Endothelial cell (in vitro differentiated cells): ENCODE measurements at places on chromosomes 5 and 9.

DNA sequence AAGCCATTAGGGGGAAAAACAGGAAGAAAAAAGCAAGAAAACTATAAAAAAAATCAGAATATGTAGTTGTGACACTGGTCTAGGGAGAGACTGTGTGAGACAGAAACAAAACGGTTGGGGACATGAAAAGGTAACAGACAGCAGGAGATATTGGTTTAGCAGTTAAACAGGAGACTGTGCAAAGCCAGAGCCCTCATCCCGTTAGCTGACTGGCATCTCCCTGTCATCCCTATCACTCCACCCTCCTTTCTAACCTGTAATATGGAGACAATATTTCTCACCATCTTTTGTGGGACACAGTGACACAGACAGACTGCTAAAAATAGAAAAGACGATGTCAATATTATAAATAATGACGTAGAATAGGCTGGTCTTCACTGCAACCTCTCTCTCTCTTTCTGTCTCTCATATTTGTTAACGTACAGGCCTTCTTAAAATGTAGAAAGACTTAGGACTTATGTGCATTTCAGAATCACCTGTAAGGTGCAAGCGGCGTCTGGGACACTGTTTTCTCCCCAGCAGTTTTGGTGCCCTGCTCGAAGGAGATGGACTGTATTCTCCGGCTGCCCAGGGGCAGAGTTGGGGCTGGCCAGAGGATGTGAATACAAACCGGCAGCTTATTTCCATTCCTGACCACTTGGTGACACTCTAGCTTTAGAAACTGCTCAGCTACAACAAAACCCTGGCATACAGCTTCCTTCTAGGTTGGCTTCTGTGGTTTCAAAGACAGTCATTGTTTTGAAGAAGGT is 190.6 kb downstream of the MAT2B start:
- H3K4me3 ChIP-seq = no peak overlapping the region
- DNase-seq = peak; percentile 56
- H3K27me3 ChIP-seq = peaks cover 1% of the 10 kb centered on the region
- H3K27ac ChIP-seq = no peak overlapping the region

GRCh38 chr9:112168197-112168596 is 6.9 kb downstream of the SUSD1 start:
- no peak for DNase-seq
- H3K4me1 ChIP-seq = peaks cover 7% of the 10 kb centered on the region
- peaks cover 5% of the 10 kb centered on the region for H3K36me3 ChIP-seq
- H3K27me3 ChIP-seq = peaks cover 5% of the 10 kb centered on the region
- no peak overlapping the region for H3K4me3 ChIP-seq

DNA sequence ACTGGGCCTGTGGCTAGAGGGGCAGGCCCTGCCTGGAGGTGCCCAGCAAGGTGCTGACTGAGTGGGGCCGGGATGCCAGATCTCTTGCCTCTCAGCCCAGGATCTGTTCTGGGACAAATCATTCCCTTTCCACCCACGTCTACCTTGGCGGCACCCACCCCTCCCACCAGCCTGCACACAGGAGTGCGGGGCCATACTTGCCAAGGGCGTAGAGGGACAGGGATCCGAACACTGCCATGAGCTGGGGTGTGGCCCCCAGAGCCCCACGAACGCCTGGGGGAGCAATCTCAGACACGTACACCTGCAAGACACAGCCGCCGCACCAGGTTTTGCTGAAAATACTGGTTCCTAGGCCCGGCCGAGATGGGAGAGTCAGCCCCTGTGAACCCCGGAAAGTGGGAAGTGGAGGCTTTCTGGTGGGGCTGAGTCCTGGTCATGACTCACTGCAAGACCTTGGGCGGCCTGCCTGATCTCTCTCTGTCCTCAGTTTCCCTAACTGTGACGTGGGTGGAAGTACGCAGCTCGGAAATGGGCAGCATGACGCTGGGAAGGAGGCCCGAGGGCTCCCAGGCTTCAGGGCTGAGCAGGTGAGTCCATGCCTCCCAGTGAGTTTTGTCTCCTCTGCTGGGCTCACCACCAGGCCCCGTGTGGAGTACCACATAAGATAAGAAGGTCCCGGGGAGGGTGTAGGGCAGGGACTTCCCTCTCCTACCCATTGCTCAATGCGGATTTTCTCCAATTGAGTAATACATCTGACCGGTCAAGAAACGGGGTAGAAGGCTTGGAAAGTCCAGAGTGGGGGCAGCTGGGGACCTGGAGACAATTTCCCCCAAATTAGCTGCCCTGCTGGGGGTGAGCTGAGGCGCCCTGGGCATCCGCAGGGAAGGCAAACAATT is 2.6 kb downstream of the SLC2A6 start:
- DNase-seq = no peak
- no peak overlapping the region for H3K4me3 ChIP-seq
- H3K27me3 ChIP-seq = peaks cover 4% of the 10 kb centered on the region
- peaks cover 3% of the 10 kb centered on the region for H3K36me3 ChIP-seq
- no peak overlapping the region for H3K27ac ChIP-seq

GRCh38 chr5:45110399-45110798 is 301.7 kb downstream of the MRPS30 start:
- no peaks in the 10 kb centered on the region for H3K36me3 ChIP-seq
- no peak overlapping the region for H3K27ac ChIP-seq
- H3K27me3 ChIP-seq = peaks cover 2% of the 10 kb centered on the region
- DNase-seq = no peak
- H3K4me3 ChIP-seq = no peak overlapping the region

DNA sequence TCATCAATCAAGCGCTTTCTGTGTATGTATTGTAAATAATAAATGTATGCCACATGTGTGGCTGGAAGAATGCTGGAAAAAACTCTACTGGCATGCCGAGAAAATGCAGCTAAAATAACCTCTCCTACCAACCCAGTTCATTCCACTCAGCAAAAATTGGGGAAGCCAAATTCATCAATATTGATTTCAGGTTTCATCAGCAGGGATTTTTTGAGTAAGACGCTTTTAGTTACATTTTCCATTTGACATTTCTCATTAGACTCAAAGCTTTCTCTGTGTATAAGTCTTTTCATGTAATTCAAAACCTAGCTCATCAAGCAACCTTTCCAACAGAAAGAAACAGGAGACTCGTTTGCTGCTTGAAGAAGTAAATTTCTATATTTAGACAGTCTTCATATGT is 338.1 kb downstream of the DMRT2 start:
- no peaks in the 10 kb centered on the region for H3K4me1 ChIP-seq
- no peak overlapping the region for H3K4me3 ChIP-seq
- DNase-seq = no peak

- no peak overlapping the region for H3K4me3 ChIP-seq
- H3K4me1 ChIP-seq = peaks cover 26% of the 10 kb centered on the region
- no peaks in the 10 kb centered on the region for H3K27me3 ChIP-seq
- no peak overlapping the region for H3K27ac ChIP-seq
Observed at GRCh38 chr9:116870566-116870965, 183.5 kb downstream of the TRIM32 start.

DNA sequence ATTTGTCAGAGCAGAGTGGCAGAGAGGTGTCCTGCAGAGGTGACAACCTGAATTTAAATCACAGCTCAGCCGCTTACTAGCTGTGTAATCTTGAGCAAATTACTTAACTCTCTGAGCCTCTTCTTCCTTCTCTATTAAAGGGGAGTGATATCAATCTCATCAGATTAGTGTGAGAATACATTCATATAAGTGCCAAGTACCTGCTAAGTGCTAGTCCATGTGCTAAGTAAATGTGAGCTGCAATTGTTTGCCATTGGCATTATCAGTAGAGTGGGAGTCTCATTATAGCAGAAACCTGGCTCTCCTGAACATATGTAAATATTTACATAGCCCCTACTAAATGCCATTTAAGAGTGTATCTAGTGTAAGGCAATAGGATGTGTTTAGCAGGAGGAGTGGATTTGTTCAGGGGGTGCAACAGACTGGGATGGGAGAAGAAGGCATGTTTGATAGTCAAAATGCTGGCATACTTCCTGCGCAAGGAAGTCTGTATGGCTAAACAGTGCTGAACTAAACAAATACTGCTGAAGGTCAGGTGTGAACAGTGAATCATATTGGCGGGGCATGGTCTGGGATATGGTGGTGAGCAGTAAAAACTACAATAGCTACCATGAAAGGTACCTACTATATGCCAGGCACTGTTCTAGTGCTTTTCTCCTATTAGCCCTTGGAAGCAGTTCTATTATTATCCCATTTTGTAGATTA is 74.5 kb downstream of the F2RL2 start:
- H3K4me3 ChIP-seq = no peak overlapping the region
- no peak for DNase-seq
- H3K27me3 ChIP-seq = no peaks in the 10 kb centered on the region
- H3K4me1 ChIP-seq = peaks cover 18% of the 10 kb centered on the region

- no peak for DNase-seq
- H3K4me1 ChIP-seq = no peaks in the 10 kb centered on the region
- H3K27ac ChIP-seq = no peak overlapping the region
- no peaks in the 10 kb centered on the region for H3K36me3 ChIP-seq
Observed at GRCh38 chr5:67267512-67268216, 71.1 kb upstream of the CD180 start.

- peaks cover 7% of the 10 kb centered on the region for H3K27me3 ChIP-seq
- no peak for DNase-seq
- no peak overlapping the region for H3K4me3 ChIP-seq
Observed at GRCh38 chr9:506281-506680, 291.6 kb downstream of the DOCK8 start.

DNA sequence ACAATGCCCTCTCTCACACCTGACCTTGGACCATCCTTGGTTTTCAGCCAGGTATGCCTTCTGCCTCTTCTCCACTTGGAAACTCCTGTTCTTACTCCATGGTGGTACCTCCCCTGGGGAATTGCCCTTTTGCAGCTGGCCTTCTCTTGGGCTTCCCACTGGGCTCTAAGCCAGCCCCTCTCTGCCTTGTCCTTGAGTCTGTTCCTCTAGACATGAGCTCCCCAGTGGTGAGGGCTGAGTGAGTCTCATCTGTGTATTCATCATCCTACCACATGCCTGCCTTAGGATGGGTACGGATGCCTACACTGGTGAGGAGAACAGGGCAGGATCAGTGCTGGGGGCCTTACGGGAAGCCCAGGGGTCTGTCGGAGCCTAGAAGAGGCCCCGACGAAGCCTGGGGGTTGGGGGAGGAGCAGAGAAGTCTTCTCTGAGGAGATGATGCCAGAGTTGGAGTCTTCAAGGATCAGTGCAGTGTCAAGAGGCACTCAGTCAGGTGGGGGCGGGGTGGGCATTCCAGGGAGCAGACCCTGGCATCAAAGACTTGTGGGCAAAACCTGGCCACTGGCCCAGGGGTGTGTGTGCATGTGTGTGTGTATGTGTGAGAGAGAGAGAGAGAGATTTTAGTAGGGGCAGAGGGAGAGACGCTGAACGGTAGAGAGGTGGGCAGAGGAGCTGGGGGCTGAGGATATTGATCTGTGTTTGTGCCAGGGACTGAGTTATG is 5.2 kb upstream of the CRB2 start:
- H3K36me3 ChIP-seq = no peaks in the 10 kb centered on the region
- H3K27ac ChIP-seq = no peak overlapping the region
- no peak overlapping the region for H3K4me3 ChIP-seq
- DNase-seq = no peak

DNA sequence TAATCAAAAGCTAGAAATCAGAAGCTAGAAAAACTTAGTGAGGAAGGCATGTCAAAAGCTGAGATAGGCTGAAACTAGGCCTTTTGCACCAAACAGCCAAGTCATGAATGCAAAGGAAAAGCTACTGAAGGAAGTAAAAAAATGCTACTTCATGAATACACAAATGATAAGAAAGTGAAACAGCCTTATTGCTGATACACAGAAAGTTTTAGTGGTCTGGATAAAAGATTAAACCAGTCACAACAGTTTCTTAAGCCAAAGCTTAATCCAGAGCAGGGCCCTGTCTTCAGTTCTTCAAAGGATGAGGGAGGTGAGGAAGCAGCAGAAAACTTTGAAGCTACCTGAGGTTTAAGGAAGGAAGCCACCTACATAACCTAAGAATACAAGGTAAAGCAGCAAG is 102.5 kb upstream of the SH3GL2 start:
- no peak overlapping the region for H3K4me3 ChIP-seq
- H3K36me3 ChIP-seq = no peaks in the 10 kb centered on the region
- DNase-seq = no peak
- no peaks in the 10 kb centered on the region for H3K4me1 ChIP-seq
- H3K27me3 ChIP-seq = no peaks in the 10 kb centered on the region

DNA sequence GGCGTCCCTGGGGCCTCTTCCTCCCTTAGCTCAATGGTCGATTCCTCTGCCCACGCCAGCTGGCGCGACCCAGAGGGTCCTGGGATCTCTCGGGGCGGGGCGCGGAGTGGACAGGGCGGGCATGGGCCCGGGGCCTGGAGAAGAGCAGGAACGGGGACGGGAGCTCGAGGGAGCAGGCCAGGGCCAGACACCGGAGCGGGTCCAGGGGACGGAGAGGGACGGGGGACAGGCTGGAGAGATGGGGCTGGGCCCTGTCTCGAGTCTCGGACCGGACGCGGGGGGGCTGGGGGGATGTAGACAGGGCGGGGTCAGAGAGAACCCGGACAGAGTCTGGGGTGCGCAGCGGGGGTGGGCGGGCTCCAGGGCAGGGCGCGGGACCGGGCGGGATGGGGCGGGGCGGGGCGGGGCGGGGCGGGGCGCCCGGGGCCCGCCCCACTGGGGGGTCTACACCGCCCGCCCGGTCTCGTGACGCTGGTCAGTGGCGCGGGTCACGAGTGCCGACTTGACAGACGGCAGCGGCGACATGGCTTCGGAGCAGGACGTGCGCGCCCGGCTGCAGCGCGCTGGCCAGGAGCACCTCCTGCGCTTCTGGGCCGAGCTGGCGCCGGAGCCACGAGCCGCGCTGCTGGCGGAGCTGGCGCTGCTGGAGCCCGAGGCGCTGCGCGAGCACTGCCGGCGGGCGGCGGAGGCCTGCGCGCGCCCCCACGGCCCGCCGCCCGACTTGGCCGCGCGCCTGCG is at the start of gene UAP1L1:
Gene UAP1L1 (plus strand): TSS at position 508 of the 738 bp plus-strand sequence. CDS start 16 bp downstream, at position 524.
- peak; percentile 39 for DNase-seq
- no peak within 1 kb of the TSS for H3K4me3 ChIP-seq
- H3K27me3 ChIP-seq = peaks cover 25% of the 10 kb centered on the region
- peak within 1 kb of the TSS; percentile 24 for H3K27ac ChIP-seq
